Ovary (tissue), 10 donors: ENCODE measurements at places on chromosomes 7 and 10. TPM values are rescaled to one million over a fixed set of nuclear protein-coding genes. Genes with fewer than 3 reads are reported as not detected.

DNA sequence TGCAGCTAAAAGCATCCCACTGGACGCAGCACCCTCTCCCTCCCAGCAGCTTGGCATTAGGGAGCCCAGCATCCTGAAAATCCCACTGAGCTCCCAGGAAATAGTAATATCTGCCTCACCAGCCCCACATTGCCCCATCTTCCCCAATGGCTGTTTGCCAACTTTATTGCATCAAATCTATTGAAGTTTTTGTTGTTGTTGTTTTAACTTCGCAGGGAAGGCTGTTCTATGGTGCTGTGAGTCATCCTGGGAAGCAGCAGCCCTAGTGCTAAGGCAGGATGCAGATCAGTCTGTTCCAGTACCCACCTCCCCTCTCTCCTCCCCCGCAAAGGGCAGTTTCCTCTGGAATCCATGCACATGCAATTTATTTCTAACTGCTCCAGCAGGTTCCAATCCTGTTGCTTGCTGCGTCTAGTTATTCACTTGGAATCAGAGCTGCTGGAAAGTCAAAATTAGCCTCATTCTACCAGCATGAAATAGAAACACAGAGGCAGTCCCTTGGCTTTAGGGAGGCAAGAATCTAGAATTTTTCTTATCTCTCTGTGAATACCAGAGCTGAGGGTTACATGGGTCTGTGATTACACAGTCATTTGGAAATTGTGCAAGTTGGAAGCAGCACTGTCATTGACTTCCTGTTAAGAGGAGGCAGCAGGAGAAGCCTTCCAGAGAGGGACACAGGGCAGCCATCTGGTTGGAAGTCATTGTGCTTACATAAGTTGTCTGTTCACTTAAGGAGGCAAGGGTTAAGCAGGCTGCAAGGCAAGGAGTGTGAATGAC is 115.9 kb upstream of the CACUL1 start:
- no peak for DNase-seq

GRCh38 chr7:6274743-6275142 is 2.3 kb upstream of the CYTH3 start:
- DNase-seq = no peak

- peak; percentile 36 for DNase-seq
Measured at GRCh38 chr7:102260856-102261255, 25.8 kb upstream of the SH2B2 start.

GRCh38 chr10:121771966-121772365 is 155.9 kb downstream of the ATE1 start:
- no peak for DNase-seq

- no peak for DNase-seq
Measured at GRCh38 chr10:113680190-113681111, 739 bp downstream of the CASP7 start.

- no peak for DNase-seq
Measured at GRCh38 chr7:117892821-117893220, 19.6 kb upstream of the CTTNBP2 start.

DNA sequence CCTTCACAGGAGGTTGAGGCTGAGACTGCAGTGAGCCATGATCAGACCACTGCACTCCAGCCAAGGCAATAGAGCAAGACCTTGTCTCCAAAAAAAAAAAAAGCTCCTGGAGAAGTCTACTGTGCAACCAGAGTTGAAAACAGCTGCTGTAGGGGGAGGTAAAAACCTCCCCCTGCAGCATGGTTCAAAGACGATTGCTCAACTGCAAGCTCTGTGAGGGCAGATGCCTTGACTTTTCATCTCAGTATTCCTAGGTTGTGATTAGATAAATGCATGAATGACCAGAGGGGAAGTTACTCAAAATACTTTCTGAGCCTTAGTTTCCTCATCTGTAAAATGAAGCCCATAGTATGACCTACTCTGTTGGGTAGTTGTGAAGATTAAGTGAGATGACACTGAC is 25.0 kb upstream of the PPA1 start:
- no peak for DNase-seq

DNA sequence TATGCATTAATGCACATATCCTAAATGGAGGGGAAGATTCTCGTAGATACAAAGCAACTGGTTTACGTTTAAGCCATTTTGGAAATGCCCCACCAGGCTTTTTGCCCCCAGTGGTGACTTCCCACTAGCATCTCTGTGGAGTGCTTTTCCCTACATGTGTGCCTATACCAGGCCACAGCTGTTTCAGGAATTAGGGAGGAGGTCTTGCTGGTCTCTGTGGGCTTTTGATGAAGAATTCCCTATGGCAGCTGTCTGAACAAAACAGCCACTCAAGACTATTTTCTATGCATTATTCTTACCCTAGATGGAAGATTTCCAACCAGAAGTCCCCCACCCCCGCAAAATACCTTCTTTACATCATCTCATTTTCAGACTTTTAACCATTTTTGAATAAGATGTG is 52.0 kb upstream of the NMT2 start:
- DNase-seq = no peak

GRCh38 chr7:154451480-154452457 is 399.6 kb downstream of the DPP6 start:
- no peak for DNase-seq

GRCh38 chr10:26593896-26594295 is 103.6 kb upstream of the PDSS1 start:
- no peak for DNase-seq

DNA sequence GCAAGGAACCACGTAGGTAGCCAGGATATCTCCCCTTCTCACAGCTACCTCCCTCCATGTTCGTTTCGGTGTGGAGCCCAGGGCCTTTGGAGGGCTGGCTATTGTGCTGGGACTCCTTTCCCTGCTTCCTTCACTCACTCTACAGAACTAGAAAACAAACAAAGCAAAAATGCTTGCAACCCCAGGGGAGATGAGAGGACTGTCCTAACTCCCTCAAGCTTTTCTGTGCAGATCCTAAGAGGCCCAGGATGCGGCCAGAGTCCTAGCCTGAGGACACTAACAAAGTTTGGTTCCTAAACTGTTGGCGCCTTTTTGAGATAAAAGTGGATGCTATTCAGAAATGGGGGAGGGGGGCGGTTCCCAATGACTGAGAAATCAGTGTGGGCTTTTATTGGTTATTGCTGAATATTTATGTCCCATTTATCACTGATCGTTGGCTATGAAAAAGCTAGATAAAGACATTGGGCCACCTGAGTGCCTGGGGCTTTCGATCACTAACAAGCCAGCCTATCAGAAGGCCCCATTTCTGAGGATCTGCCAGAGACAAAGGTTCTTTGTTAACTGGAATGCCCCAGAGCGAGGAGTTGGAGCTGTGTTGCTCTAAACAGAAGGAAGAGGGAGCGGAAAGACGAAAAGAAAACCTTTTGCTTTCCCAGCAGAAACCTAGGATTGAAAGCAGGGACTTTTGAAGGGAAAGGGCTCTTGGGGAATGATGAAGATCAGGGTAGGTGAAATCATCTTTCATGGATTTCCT is 95.2 kb upstream of the EGR2 start:
- no peak for DNase-seq

- DNase-seq = no peak
Measured at GRCh38 chr10:78576276-78576675, 492.5 kb upstream of the ZMIZ1 start.

DNA sequence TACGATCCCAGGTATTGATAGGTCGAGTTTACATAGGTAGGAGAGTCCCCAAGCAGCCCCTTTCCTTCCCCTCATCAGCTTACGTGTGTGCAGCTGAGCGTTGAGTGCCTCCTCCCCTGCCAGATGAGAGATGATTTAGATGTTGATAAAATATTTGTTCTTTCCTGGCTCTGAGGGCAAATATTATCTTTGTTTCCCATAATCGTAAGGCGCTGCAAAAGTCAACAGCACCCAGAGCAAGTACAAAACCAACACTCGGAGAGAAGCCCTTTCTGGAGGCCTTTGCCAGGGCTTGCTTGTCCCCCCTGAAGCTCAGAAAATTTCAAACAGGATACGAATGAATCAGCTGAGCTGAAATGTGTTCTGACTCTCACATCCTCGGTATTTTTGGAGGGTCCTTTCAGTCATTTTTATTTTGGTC is 683.2 kb downstream of the LRMDA start:
- DNase-seq = no peak

DNA sequence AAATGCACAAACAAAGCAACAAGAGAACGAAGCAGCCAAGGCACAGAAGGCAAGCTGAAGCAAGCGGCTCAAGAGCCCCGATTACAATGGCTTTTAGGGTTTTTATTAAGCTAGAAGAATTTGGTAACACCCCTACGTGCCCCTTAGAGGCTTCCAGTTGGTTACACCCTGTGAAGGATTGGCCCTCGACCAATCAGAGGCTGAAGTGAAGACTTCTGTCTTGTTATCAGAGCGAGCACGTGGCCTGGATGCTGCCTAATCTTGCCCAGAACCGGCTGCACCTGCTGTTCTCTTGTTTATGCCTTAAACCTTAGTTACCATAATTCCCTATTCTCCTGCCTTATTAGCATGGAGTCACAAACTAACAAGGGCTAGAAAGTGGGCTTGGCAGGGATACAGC is 21.4 kb downstream of the KCNK18 start:
- DNase-seq = no peak

DNA sequence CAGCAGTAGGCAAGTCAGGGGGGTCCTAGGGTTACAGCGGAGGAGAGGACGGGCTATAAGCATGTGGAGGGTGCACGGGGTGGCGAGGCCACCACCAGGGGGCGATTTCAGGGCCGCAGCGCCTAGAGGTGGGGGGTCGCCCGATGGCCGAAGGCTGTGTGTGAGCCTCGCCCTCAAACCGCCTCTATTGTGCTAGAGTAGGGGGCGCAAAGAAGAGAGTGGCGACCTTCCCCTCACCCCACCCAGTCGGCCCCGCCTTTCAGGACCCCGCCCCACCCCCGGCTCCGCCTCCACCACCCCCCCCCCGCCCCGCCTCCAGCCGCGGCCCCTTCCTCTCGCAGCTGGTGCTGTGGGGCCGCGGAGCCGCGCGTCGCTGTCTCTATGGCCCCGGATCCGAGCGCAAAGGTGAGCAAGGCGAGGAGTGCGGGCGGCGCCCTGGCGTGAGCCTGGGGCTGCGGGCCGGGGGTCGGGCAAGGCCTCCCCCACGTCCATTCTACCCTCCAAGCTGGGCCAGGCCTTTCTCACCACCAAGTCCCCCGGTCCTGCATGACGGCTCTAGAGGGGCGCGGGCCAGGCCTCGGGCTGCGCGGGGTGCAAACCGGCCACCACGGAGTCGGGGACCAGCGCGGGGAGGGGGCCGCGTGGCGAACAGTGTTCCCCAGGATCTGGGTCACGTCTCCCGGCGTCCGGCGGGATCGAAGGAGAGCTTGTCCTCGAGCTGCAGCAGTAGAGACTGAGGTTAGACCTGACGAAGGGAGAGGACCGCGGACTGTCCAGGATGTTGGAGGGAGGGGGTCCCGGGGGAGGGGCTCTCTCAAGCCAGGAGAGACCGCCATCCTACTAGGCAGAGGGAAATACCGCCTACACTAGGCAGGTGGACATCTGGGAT is at the start of gene SEMA4G:
Gene SEMA4G (plus strand): TSS at position 318 of the 889 bp plus-strand sequence. CDS start 3,409 bp downstream, outside the sequence.
- DNase-seq = peak; percentile 75

DNA sequence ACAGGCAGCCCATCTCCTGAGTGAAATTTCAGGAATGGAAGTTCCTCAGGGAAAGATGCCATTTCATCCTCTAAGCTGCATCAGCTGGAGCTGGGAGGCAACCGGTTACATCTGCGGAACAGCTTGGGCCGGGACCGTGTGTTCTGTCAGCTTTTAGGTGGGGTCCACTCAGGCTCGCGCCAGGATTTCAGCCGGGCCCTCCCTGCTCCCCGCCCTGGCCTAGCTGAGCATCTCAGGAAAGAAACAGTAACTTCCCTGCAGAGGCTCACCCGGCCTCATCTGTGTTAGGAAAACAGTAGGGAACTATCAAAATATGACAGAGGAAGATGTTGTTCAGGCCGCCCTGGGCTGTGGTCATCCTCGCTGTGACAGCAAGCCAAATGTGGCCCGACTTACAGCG is 110.4 kb downstream of the TRIL start:
- no peak for DNase-seq

- no peak for DNase-seq
Measured at GRCh38 chr7:155285833-155286232, 11.8 kb upstream of the INSIG1 start.

GRCh38 chr10:2834214-2834613 is 233.1 kb upstream of the PFKP start:
- no peak for DNase-seq

DNA sequence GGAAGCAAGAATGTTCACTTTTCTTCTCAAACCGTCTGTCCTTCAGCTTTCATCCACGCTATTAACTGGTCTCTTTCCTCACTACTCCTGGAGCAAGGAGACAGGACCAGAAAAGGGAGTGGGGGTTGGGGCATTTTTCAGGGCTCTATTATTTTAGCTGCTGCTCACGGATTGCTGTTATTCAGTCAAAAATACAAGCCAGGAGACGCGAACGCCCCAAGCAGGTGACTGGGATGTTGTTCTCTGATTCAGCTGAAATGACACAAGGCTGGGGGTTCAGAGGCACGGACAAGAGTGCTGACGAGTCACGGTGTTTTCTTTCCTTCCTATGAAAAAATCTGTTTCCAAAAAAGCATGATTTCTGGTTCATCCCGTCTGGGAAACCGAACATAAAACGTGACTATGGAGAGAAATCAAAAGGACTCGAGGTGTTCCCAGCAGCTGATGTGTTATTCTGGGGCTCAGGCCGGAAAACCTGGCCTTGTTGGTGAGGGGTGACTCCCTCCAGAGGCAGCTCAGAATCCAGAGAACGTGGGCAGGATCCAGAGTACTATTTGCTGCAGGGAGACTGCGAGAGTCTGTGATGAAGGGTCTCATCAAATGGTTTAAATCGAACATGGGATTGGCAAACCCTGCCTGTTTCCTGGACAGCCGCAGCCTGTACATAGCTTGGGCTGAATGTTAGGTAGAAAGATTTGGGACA is 3.5 kb upstream of the INHBA start:
- no peak for DNase-seq

Gene NPY4R
- not detected for total RNA-seq

Gene SLC13A1
- not detected for total RNA-seq

Gene CNTNAP2
- 7.0 TPM for total RNA-seq

Gene UBTD1
- total RNA-seq = 7.5 TPM

Gene CDC123
- total RNA-seq = 30.1 TPM

Gene NDUFA5
- 43.2 TPM for total RNA-seq

Gene SPDYE8
- not detected for total RNA-seq
